ENCODE measurements at places on chromosomes 11 and 22. TPM values are rescaled to one million over a fixed set of nuclear protein-coding genes. Genes with fewer than 3 reads are reported as not detected.

DNA sequence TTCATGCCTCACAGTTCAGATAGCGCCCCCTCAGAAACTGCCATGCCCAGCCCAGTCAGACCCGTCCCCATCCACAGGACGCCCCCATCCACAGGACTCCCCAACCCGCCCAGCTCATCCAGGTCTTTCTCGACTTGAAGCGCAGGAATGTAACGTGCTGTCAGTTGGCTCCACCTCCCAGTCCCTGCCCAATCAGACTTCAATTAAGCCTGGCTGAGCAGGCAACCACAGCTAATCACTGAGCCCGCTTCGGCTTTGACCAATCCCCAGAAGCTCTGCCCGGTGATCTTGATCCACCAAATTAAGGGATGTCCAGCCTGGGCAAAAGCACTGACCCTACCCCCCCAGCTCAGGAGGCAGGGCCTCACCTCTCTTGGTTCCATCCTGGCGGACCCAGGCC lies 10.5 kb upstream of the MFNG start:
- DNase-seq = no peak

GRCh38 chr11:132140056-132140455 lies 769.6 kb downstream of the NTM start:
- DNase-seq = no peak

DNA sequence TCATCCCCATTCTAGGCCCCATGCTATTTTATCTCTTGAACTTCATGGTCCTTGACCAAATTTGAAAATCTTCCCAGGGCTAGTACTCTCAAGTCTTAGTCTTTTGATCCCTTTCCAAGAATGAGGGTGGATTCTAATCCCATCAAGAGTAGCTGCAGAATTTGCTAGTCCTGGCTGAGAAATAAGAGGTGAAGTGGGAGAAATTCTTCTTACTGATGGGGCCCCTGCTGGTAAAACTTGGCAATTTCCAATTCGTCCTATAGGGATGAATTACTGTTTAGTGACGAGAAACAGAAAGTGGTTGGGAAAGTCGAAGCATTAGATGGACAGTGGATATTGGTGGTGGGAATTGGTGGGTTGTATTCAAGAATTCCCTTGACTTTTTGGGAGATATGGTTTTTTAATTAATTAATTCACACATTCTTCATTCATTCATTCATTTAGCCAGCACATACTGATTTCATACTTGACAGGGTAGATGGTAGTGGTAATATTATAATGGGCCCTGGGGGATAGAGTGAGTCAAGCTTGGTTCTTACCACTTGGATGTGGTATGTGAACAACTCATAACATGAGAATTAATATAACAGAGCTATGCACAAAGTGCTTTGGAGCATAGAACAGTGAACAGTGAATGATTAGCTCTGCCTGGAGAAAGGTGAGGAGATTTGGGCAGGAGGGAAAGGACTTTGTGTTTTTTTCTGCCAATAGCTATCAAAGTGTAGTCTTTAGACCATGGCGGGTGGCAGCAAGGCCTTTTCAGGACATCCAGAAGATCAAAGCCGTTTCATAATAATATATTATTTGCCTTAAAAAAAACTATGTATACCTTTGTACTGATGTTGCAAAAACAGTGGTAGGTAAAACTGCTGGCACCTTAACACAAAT lies 103.8 kb downstream of the STIM1 start:
- no peak for DNase-seq

DNA sequence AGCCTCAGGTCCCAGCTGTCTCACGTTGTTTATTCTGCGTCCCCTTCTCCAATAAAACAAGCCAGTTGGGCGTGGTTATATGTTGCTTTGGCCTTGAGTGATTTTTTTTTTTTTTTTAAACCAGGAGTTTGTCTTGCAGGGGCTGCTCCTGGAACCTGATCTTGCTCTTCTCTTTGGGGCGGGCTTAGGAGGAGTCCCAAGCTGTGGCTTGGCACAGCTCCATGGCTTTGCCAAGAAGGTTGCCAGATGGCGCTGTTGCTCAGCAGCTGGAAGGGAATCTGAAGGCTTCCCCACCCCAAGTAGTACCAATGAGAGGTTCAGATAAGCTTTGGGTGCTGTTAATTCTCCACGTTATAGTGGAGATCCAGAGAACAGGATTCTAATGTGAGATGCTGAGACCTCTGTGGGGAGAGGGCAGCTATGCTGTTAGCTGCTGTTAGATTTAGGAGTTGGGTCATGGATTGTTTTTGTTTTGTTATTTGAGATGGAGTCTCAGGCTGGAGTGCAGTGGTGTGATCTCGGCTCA lies 2.0 kb upstream of the FERMT3 start:
- peak; percentile 94 for DNase-seq

DNA sequence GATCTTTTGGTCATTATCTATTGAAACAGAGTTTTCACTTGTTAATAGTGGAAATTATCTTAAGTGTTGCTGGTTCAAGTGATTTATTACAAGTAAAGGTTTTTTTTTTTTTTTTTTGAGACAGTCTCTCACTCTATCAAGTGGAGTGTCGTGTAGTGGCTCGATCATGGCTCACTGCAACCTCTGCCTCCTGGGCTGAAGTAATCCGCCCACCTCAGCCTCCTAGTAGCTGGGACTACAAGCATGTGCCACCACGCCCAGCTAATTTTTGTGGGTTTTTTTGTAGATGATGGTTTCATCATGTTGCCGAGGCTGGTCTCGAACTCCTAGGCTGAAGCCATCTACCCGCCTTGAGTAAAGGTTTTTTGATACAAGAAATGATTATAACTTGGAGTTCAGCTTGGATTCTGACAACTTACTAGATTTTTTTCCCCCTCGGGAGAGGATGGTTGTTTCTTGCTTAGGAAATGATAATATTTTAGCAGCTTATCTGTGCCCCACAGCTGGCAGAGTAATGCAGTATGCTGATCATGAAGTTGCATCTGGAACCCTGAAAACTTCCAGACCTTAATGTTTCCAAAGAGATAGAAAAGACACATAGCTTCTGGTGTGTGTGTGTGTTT lies 68.9 kb downstream of the MTMR3 start:
- no peak for DNase-seq

DNA sequence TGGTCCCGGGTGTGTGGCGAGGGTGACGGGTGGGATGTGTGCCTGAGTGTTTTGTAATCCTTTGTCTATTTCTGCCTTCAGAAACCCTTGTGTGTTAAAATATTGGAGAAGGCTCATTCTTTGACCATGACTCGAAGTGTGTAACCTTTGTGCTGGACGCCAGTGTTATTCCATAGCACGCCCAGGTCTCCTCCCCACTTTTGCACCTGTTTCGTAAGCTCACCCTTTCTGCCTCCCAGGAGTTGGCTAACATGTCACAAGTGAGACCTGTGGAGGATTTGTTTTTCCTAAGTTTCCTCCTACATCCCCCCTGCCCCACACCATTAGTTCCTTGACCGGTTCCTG lies 382 bp downstream of the C11orf54 start:
- DNase-seq = no peak

DNA sequence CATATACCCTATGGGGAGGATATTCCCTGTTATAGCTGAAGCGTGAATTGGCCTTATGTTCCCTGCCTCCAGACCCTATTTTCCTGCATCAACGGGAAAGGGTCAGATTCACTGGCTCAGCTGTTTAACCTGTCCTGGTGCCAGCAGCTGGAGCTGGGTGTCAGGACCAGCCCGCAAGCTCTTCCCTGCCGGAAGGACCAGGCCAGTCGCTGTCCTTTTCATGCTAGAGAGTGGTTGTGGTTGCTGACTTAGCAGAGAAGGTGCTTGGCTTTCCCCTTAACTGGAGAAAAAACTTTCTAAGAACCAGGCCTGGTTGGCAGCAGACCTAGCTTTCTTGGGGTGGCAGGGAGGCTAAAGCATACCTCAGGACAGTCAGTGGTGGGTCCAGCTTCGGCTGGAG lies 5.2 kb upstream of the SREBF2 start:
- no peak for DNase-seq

DNA sequence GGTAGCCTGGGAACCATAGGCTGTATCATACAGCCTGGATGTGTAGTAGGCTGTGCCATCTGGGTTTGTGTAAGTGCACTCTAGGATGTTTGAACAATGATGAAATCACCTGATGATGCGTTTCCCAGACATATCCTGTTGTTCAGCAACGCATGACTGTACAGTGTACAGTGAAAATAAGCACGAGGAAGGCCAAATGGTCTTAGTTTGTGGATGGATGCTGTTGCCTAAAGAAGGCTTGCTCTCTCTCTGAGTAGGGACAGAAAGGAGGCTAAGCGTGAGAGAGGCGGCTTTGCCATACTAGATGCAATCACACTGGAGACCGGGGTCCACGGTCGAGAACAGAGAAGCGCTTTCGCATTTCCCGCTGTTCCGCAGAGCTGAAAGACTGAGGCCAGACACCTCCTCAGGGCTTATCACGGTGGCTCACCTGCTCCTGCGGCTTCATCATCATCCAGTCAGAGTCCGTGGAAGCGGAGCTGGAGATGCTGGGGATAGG lies 27.6 kb upstream of the APLP2 start:
- DNase-seq = no peak

DNA sequence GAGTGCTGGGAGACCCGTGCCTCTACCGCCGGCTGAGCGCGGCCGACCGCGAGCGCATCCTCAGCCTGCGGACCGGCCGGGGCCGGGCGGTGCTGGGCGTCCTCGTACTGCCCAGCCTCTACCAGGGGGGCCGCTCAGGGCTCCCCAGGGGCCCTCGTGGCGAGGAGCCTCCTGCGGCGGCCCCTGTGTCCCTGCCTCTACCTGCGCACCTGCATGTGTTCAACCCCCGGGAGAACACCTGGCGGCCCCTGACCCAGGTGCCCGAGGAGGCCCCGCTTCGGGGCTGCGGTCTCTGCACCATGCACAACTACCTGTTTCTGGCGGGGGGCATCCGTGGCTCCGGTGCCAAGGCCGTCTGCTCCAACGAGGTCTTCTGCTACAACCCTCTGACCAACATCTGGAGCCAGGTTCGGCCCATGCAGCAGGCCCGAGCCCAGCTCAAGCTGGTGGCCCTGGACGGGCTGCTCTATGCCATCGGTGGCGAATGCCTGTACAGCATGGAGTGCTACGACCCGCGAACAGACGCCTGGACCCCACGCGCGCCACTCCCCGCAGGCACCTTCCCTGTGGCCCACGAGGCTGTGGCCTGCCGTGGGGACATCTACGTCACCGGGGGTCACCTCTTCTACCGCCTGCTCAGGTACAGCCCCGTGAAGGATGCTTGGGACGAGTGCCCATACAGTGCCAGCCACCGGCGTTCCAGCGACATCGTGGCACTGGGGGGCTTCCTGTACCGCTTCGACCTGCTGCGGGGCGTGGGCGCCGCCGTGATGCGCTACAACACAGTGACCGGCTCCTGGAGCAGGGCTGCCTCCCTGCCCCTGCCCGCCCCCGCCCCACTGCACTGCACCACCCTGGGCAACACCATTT lies 3.5 kb downstream of the KLHDC7B start:
- peak; percentile 35 for DNase-seq

- no peak for DNase-seq
These were observed 41.3 kb upstream of the MN1 start for GRCh38 chr22:27842669-27843431.

DNA sequence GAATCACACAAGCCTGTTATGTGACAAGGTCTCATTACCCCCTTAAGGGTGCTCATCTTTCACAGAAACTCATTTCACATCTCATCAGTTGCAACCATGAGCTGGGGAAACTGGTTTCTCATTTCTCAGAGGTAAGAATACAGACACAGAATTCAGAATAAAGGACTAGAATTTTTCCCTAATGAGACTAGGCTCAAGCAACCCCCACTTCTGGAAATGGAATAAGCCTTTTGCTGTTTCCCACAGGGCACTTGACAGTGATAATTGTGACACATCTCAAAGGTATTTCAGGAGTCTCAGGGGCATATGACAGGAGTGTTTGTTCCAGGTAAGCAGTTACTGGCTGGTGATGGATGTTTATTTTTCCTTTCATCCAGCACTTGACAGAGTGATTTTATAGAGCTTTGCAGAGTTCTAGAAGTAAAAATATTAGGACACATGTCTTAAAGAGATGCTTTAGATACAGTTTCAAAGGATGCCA lies 112.9 kb upstream of the DDI1 start:
- no peak for DNase-seq

DNA sequence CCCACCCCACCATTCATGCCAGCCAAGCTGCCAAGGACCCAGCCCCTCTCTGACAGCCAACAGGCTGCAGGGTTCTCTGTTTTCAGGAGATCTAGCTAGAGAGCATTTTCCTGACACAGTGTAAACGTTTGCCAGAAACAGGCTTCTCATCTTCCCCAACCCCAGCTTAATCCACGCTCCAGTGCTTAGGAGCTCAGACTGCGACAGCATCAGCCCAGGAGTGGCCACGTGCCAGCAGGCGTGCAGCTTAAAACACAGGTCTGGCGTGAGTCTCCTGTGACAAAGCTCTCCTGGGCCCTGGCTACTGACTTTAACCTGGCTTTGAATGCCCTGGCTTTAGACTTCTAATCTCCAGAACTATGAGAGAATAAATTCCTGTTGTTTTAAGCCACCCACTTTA lies 66.6 kb downstream of the GALNT18 start:
- peak; percentile 80 for DNase-seq

DNA sequence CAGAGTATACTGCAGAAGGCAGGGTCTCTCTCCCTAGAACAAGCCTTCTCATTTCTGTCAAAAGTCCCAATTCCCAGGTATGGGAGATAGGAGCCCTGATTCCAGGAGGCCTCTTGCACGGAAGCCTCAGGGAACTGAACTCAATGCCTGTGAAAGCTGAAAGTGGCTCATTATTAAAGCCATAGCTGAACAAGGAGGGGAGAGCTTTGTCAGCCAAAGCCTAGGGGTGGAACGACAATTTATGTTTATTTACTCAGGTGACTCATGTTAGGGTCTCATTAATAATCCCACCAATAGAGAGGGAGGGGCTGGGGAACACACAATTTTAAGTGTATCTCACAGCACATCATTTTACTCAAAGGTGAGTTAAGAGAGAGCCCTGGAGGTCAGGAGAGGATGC lies 44.9 kb downstream of the DSCAML1 start:
- DNase-seq = no peak

DNA sequence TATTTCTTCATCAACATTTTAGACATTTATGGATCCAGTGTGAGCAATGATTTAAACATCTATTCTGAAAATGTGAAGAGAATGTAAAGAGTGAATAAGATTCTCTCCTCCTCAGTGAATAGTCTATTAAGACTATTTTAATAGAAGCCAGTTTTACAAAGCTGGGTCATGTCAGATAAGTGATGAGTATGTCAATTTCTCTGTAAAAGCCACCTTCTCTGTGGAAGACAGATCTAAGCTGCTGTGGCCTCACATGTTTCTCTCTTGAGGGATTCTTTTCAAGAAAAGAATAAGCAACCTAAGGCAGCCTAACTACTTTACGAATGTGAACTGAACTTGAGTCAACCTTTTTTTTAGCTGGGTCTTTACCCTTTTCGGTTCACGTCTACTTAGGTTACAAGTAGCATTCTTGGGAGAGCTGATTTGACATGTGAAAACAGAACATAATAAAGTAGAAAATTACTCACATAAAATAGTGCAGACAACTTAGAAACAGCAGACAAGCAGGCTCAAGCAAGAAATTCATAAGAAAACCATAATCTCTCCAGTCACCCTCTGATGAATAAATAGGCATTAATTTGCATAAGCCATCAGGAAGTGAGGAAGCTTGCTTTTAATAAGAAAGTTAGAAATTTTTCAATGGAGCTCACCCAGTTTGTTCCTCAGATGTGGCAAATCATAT lies 9.9 kb downstream of the CTSC start:
- DNase-seq = no peak

The SLC15A3 gene
- 17.4 TPM for total RNA-seq

The MIOX gene
- not detected for total RNA-seq

The SCN2B gene
- total RNA-seq = 6.7 TPM

The MUC15 gene
- not detected for total RNA-seq

The FXYD6 gene
- total RNA-seq = 36.1 TPM

The CCDC88B gene
- total RNA-seq = 5.9 TPM

The MALAT1 gene
- total RNA-seq = 3,773 TPM

The PATE4 gene
- total RNA-seq = not detected

Measured in right cardiac atrium (tissue), 5 donors.